Transverse colon (tissue), 4 donors: ENCODE measurements at places on chromosomes 4 and X. TPM values are rescaled to one million over a fixed set of nuclear protein-coding genes. Genes with fewer than 3 reads are reported as not detected.
A peak's percentile ranks its signal among the peaks of the same experiment; 100 is the strongest.

SYN1 gene
- 0.16 TPM for total RNA-seq

ARMCX4 gene
- 3.8 TPM for total RNA-seq

DNA sequence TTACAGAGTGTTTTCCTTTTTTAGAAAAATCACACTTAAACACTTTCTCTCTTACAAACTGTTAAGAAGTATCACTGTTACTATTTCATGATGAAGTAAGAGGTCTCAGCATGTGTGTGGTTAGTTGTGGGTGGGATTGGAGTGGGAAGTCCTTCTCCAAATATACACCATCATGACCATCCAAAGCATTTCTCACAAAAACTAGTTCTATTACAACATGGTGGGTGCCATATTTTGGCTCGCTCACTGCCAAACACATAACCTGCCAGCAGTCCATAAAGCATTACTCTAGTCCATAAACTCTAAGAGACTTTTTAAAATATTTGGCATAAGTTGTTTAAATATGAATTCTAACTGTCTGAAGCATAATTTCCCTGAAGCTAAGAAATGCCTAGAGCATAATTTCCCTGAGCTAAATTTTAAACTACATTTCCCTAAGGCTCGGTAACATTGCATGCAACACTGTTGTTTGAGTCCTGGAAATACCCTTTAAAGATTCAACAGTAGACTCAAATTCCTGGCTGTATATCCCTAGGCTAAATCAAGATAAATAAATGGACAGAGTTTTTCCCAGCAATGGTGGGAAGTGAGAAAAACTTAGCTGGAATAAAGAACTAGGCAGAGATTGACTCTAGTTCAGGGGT is 415.0 kb upstream of the INTU start:
- DNase-seq, result no peak

GRCh38 chrX:21799767-21800166 is 39.6 kb upstream of the MBTPS2 start:
- DNase-seq, result no peak

DNA sequence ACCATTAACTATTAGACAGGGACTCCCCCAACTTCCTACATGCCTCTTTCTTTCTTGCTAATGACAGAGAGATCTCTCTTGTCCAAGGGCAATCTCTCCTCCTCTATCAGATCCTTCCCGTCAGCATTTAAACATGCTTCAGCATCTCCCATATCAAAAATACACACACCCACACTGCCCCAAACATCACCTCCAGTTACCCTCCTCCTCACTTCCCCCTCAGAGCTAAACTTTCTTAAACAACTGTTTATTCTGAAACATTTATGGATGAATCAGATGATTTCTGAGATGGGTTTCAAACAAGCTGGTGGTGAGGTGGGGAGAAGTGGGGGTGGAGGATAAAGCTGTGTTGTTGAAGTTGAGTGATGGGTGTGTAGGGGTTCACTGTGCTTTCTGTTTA is 23.5 kb downstream of the USP46 start:
- no peak for DNase-seq

DNA sequence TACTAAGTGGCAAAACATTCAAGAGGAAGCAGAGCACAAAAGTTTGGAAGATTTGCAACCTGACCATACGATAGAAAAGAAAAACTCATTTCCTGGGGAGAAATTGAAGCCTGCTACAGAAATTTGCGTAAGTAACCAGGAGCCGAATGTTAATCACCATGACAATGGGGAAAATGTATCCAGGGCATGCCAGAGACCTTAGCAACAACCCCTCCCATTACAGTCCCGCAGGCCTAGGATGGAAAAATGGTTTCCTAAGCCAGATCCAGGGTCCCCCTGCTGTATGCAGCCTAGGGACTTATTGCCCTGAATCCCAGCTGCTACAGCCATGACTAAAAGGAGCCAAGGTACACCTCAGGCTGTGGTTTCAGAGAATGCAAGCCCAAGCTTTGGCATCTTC is 472.2 kb upstream of the KLHL4 start:
- DNase-seq, result no peak

GRCh38 chr4:185437809-185438208 is 12.0 kb upstream of the UFSP2 start:
- no peak for DNase-seq

- no peak for DNase-seq
Measured at GRCh38 chrX:2781698-2782097, 29.9 kb downstream of the XG start.

DNA sequence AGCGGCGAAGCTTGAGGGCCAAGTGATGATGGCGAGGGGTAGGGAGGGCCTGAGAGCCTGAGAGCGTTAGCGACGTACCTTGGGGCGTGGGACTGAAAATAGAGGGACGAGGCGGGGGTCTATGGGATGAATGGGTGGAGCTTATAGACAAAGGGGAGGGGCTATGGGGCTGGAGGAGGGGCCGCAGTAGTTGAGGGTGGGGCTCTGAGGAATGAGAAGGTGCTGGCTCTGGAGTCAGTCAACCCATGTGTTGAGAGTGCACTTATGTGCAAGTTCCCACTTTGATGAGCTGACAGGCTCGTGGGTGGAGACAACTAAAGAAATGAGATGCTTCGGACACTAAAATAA is 488 bp downstream of the TBC1D25 start:
- peak; percentile 61 for DNase-seq

- DNase-seq, result no peak
Measured at GRCh38 chr4:36037127-36037526, 207.2 kb downstream of the ARAP2 start.
